ENCODE measurements at places on chromosomes 6 and 20. TPM values are rescaled to one million over a fixed set of nuclear protein-coding genes. Genes with fewer than 3 reads are reported as not detected.

- DNase-seq = no peak
Measured at GRCh38 chr6:116409756-116410155, 39.0 kb downstream of the DSE start.

HLA-DOA gene
- total RNA-seq = 0.70 TPM

MAK gene
- total RNA-seq = not detected

GRCh38 chr6:4359108-4359730 is 223.8 kb upstream of the ECI2 start:
- no peak for DNase-seq

- no peak for DNase-seq
Measured at GRCh38 chr20:45320948-45321595, 13.0 kb upstream of the MATN4 start.

RFX6 gene
- not detected for total RNA-seq

Measured in left lobe of liver (tissue), 2 donors.